NB4 (cell line): ENCODE measurements at places on chromosomes 1 and 21.
A peak's percentile ranks its signal among the peaks of the same experiment; 100 is the strongest.

- DNase-seq: no peak
Measured at GRCh38 chr1:73162564-73162963, 880.2 kb upstream of the NEGR1 start.

DNA sequence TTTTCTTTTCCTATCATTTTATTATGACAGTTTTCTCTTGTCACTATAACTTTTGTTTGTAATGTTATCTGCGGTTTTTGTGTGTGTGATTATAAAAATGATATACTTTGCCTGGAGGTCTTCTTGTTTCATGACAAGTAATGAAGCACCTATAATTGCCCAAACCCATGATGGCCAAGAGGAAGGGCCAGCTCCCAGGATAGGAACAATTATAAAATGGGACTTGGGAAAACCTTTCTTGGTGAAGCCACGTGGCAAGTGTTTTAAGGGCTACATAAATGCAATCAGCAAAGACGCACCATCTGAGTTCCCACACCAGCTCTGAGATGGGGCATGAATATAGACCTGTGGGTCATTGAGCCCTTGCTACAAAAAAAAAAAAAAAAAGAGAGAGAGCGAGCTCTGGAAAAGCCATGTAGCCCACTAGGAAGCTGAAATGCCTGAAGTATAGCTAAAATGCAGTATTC, 462.6 kb upstream of the RUNX1 start:
- peak; percentile 56 for DNase-seq

DNA sequence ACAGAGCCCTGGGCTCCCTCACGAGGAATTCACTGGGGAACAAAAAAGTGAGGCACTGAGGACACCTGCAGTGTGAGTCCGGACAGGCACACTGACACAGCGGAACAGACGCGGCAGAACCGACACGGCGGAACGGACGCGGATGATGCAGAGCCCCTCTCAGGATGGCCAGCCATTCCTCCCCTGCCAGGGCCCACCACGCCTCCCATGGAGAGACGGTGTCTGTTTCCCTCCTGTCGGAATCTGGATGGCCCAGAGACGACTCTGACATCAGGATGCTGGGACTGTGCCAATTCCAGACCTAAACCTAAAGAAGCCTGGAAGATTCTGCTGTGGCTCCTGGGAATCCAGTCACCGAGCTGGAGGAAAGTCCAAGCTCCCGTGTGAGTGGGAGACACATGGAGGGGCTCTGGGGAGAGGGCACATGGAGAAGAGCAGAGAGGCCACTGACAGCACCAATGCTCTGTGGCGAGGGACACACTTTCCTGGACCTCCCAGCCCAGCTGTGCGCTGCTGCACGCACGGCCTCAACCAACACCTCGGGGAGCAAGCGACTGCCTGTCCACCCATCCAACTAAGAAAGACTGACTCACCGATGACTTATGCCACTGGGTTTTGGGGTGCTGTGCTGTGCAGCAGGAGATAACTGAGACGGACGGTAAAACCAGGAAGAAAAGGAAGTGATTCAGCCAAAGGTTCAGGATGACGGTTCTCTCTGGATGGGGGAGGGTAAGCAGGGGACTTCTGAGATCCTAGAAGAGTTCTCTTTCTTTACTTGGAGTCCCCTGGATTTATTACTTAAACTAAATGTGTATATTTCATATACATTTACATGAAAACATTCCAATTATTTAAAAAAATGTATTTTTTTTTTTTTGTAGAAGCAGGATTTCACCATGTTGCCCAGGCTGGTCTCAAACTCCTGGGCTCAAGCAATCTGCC, 23.3 kb downstream of the ZBTB17 start:
- DNase-seq: peak; percentile 90

DNA sequence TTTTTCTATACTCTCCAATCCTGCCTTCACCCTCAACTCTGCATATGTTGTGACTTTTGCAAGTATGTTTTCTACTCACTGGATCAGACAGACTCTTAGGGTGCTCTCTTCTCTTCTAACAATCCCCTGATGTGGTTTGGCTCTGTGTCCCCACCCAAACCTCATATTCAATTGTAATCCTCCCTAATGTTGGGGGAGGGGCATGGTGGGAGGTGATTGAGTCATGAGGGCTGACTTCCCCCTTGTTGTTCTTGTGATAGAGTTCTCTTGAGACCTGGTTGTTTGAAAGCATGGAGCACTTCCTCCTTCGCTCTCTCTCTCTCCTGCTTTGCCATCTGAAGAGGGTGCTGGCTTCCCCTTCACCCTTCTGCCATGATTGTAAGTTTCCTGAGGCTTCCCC, 148.9 kb upstream of the IGSF21 start:
- DNase-seq: peak; percentile 83

GRCh38 chr1:225480825-225481434, 53.1 kb upstream of the LBR start:
- DNase-seq: peak; percentile 70

GRCh38 chr1:53122201-53122885, 20.1 kb downstream of the SLC1A7 start:
- no peak for DNase-seq

DNA sequence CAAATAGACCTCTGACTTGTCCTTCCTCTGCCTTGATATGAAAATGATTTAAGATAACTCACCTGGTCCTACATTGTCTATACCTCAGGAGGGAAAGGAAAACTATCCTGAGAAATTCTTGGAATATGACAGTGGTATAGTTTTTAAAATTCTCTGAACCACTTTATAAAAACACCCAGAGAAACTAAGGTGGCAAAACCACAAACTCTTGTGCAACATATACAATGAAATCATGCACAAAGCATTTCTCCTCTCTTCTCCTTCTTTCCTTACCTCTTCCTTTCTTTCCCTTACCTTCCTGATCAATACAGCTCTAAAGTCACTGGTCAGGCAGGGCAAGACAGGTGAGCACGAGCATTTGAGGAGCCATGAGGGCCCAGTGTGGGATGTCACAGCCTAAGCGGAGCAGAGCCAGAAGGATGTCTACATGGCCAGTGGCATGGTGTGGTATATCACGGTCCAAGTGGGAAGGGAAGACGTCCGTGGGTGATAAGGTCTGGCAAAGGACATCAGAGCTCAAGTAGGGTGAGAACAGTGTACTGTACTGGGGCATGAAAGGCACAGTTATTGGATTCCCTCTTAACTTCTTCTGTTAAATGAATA, 543.3 kb downstream of the DPYD start:
- DNase-seq: no peak

GRCh38 chr1:157963713-157964112, 29.7 kb upstream of the KIRREL1 start:
- peak; percentile 62 for DNase-seq

DNA sequence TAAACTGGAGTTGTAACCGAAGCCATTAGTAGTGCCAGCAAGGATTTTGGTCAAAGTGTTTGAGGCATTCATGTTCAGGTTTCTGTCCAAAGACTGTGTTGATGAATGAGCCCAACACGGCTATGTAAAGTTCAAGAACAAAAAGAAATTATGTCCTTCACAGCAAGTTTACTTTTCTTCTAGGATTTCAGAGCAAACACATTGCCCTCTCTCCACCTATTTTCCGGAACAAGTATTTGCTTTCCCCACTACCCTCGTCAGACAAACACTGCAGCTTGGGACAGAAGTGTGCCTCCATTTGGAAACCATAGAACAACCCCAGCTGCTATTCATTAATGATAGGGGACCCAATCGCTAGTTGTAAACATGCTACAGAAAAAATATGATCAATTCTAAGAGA, 151.4 kb upstream of the C1orf105 start:
- no peak for DNase-seq
